NB4 (cell line): ENCODE measurements at places on chromosomes 13 and 19.
A peak's percentile ranks its signal among the peaks of the same experiment; 100 is the strongest.

DNA sequence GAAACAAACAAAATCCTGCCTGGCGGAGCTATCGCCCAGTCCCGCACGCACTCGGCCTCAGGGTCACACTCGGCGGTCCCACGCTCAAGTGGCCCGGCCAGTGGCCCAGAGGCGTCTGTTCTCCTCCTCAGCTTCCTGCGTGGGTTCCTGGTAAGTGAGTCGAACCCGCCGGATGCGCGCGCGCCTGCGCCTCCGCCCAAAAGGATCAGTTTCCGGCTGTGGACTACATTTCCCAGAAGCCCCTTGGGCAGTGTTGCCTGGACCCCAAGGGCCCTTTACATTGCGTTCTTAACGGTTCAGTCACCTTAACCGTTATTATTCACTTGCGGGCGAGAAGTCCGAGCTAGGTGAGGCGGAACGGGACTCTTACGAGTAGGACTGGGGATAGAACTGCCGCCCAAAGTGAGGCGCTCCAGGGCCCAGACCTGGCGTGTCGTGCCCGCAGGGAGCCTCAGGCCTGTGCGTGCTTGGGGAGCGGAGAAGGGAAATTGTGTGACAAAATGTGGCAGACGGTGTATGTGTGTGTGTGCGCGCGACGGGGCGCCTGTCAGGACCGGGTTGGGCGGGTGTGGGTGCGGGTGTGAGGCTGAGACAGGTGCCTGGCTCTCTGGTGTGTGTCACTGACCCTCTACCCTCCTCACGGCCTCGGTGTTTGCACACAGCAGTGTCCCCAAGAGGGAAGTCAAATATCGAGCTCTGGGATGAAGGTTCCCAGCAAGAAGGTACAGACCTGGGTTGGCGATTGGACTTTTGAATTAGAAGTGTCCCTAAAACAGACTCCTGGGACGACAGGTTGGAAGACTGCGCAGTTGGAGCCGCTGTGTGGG is at the start of gene ZNF546:
Gene ZNF546, plus strand, starts transcription at position 250 of the 827 bp plus-strand sequence. CDS start 1,267 bp downstream, outside the sequence.
- DNase-seq: peak; percentile 87

DNA sequence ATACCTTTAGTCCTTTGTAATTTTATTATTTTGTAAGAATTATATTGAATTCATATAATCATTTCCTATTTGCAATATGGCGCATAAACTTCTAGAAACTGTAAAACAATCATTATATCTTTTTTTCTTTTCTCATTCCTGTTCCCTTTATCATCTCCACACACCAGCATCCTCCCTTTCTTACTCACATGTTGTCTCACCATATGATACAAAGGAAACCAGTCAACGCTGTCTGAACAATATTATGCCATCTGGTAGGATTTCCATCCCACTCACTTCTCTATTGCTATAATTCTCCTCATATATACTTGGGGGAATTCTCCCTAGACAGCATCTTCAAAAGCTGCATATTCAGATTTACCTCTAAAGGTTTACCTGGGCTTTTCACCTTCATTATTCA is 389.8 kb downstream of the NDFIP2 start:
- DNase-seq: no peak

DNA sequence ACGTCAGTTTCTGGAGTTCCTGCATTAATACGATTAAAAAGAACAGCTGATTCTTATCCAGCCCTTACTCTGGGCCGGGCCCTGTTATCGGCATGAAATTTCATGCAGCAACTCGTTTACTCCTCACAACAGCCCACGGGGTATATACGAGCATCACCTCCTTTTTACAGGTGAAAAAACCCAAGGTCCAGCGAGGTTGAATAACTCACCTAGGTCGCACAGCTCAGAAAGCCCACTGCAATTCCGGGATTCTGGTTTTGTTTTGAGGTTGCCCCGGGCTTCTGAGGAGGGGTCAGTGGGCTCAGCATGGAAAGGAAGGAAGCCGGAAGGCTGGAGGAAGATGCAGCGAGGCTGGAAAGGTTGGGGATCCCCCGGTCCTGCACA is 577 bp upstream of the ACP7 start:
- no peak for DNase-seq

DNA sequence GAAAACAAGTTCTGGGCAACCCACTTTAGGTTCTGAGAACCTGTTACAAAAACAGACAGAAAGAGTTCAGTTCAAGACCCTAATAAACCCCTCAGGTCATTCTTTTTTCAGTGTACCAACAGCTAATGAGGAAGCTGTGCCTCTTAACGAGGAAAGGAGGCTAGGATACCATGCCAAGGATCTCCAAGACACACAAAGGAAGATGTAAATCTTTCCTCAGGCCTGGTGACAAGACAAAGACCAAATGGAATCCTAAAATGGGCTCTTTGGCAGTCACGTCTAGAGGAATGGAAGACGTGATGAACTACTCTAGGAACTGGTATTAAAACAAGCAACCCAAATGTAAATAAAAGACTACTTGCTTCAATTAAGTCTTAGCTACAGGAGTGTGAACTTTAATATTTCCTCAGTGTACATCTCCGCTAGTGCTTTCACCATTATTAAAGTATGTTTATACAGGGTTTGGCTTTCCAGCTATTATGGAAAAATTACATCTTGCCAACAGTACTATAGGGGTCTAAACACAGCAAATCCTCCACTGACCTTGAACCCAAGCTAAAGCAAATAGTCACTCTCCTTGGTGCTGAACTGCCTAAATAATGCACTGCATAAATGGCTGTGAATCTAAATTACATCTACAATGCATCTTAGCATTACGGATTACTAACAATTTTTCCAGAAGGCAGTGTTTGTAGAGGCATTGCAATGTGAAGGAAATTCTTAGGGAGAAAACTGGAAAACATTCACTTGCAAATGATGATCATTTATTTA is 42.3 kb downstream of the ENOX1 start:
- peak; percentile 4 for DNase-seq

- no peak for DNase-seq
These were observed 9.0 kb downstream of the ARHGAP45 start for GRCh38 chr19:1076046-1076386.

DNA sequence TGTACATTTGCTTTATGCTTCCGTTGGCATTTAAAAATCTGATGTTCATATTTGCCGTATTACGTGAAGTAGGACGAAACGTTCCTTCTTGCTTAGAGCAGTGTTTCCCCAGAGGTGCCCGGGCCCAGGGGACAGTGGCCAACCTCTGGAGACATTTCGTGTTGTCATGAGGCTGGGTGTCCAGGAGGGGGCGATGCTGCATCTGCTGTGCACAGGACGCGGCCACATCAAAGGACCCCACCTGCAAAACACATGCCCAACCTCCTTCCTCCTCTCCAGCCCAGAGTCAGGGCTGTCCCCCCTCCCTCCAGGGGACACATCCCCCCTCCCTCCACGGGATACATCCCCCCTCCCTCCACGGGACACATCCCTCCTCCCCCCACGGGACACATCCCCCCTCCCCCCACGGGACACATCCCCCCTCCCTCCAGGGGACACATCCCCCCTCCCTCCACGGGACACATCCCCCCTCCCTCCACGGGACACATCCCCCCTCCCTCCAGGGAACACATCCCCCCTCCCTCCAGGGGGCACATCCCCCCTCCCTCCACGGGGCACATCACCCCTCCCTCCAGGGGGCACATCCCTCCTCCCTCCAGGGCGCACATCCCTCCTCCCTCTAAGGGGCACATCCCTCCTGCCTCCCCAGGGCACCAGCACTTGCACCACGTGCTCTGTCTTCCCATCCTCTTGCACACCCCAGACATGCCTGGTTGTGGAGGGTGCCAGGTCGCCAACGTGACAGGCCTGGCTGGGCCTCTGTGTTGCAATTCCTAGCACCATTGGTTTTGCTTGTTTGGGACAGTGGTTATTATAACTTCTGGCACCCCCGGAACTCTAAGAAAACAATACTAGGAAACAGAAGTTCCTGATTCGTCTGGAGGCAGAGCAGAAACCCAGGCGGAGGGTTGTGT is 46.7 kb downstream of the GAS6 start:
- DNase-seq: peak; percentile 89

- no peak for DNase-seq
These were observed 33.4 kb downstream of the FAAP24 start for GRCh38 chr19:33005440-33005839.

- no peak for DNase-seq
These were observed 11.1 kb downstream of the LRRC4B start for GRCh38 chr19:50557009-50557613.

DNA sequence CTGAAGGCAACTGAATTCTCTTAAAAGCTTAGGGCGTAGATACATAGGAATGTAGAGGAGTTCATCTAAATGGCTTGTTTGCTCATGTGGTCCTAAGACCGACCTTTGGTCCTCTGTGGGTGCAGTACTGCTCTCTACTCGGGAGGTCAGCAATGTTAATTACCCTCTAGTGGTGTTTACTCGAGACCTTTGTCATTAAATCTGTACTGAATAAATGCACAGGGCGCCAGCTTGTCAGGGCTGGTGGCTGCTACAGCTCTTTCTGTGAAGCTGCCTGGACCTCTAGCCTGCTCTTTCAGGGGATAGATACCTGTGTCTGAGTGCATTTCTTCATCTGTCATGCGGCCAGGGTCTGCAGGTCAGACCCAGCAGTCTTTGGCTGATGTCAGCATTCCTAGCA is 29.2 kb upstream of the MPHOSPH8 start:
- DNase-seq: no peak
